CD4-positive, alpha-beta T cell treated with Interleukin-12 subunit alpha and Interleukin-12 subunit beta, for 1 hour (primary cell): ENCODE measurements at places on chromosomes 11 and 22.

DNA sequence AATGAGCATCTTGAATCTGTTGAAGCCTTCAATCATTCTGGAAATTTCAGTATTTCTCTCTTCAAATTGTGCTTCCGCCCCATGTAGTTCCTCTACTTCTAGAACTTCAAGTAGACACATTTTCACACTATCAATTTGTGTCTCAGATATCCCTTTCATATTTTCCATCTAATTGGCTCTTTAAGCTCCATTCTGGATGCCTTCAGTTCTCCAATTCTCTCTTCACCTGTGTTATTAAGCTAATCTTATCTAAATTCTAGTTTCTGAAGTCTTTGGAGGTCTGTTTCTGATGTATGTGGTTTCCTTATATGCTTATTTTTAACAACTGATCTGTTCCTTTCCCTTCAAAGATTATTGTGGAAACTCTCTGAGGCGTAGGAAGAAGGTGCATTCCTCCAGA, 36.3 kb downstream of the CSTF3 start:
- DNase-seq: no peak

- no peak for DNase-seq
Observed at GRCh38 chr11:128055576-128056217, 531.7 kb downstream of the ETS1 start.

DNA sequence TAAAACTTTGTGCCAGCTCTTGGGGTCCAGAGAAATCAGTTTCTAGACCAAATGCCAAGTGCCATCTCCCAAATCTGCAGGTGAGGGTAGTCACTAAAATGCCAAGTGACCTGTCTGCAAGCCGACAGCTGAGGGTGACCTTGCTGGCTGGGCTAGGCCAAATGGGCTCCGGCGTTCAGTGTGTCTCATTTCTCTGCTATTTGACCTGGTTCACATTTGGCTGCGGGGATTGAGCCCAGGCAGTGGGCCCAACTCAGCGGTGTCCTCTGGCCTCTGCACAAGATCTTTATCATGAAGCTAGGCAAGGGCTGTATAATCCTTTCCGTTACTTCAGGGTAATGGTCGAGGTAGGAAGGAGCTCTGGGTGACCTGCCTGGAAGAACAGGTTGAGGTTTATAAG, 87.5 kb downstream of the SNX19 start:
- DNase-seq: no peak

DNA sequence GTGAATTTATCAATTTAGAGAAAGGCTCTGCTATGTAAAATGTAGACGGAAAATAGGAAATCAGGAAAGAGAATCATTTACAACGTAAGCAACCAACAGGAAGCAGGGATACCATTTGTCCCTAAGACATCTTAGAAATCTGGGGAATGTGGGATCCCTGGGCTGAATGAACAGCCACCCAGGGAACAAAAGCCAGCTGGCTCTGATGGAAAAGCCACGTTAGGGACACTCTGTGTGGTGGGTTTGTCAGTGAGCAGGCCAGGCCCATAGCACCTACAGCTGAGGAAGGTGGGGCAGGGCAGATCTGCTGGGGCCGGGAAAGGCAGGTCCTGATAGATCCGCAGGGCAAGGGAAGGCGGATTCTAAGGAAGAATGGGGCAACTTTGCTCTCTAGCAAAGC, 87.1 kb upstream of the CSNK2A3 start:
- DNase-seq: no peak

DNA sequence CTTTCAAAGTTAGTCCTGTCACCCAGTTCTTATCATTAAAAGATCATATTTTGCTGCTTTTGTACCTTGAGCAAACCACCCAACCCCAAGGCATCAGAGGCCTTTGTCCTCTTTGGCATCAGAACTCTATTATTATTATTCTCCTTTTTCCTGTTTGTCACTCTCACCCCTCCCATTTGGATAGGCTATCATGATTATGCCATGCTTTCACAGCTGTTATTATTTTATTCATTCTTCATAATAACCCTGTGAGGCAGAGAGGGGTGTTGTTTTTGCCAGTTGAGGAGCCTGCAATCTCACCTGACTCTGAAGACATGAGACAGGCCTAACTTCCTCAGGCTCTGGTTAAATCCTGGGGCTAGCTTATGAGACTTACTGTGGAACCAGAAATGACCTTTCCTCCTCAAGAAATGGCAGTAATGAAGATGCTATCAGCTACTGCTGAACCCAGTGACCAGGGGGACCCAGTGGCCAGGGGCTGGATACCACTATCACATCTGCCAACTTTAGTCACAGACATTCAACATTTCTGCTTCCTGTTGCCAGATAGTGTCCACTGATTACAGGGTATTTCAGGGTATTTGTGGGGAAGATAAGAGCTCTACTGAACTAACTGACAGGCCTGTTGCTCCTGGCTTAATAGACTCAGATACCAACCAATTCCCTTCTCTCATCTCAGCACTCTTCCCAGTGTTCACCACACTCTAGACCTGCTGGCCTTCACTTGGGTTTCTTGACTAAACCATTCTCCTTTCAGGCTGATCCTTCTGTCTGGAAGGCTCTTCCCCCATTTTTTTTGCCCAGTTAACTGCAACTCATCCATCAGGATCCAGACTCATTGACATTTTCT, 11.8 kb upstream of the SWAP70 start:
- DNase-seq: no peak

- no peak for DNase-seq
Observed at GRCh38 chr11:1194977-1195681, 27.7 kb upstream of the MUC5B start.

DNA sequence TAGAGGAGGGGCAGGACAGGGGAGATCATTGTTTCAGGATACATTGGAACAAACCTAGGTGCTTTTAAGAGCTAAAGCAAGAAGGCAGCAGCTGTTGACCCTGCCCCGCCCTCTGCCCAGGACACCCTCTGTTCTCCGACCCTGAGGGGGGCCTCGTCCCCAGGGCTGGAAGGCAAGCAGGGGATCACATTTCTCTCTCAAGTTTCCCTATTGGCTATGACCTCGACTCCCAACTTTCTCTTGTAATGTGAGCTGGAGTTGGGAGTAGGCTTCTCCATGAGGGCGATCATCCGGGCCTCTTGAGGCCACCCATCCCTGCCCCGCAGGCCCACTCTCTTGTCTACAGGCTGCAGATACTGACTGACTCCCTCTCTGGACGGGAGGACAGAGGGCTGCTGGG, 37.7 kb downstream of the DSCAML1 start:
- DNase-seq: no peak
